ENCODE measurements at places on chromosomes 1 and 21.

DNA sequence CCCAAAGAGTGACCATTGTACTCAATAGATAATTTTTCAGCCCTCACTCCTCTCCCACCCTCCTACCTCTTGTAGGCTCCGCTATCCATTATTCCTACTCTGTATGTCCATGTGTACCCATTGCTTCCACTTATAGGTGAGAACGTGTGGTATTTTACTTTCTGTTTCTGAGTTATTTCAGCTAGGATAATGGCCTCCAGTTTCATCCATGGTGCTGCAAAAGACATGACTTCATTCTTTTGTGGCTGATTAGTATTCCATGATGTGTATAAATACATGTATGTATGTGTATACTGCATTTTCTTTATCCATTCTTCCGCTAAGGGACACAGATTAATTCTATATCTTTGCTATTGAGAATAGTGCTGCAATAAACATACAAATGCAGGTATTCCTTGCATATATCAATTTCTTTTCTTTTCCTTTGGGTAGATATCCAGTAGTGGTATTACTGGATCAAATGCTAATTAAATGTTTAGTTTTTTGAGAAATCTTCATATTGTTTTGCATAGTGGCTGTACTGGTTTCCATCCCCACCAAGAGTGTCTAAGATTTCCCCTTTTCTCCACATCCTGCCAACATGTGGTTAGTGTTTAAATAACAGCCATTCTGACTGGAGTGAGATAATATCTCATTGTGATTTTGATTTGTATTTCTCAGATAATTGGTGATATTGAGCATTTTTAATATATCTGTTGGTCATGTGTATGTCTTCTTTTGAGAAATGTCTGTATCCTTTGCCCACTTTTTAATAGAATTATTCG lies 4.9 kb downstream of the LY9 start:
- peak; percentile 54 for DNase-seq

- no peak for DNase-seq
Observed at GRCh38 chr1:157695417-157695816, 5.2 kb downstream of the FCRL3 start.

DNA sequence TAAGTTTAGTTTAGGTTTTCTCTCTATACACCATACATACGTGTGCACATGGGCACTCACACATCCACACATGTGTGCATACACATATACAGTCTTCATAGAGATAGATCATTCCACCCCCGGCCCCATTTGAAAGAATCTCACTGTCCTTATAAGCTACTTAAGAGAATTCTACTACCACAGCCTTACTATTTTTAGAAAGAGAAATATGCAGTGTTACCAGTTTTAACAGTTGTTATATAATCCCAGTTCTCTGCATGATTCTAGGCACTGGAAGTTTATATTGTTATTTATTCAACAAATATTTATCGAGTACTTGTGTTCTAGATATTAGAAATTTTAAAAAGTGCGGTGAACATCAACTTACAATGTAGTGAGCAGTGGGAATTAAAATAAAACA lies 41.5 kb downstream of the KCTD3 start:
- no peak for DNase-seq

- no peak for DNase-seq
Observed at GRCh38 chr1:101509370-101509769, 272.6 kb downstream of the S1PR1 start.

GRCh38 chr1:169298441-169298840 lies 69.2 kb downstream of the NME7 start:
- no peak for DNase-seq

DNA sequence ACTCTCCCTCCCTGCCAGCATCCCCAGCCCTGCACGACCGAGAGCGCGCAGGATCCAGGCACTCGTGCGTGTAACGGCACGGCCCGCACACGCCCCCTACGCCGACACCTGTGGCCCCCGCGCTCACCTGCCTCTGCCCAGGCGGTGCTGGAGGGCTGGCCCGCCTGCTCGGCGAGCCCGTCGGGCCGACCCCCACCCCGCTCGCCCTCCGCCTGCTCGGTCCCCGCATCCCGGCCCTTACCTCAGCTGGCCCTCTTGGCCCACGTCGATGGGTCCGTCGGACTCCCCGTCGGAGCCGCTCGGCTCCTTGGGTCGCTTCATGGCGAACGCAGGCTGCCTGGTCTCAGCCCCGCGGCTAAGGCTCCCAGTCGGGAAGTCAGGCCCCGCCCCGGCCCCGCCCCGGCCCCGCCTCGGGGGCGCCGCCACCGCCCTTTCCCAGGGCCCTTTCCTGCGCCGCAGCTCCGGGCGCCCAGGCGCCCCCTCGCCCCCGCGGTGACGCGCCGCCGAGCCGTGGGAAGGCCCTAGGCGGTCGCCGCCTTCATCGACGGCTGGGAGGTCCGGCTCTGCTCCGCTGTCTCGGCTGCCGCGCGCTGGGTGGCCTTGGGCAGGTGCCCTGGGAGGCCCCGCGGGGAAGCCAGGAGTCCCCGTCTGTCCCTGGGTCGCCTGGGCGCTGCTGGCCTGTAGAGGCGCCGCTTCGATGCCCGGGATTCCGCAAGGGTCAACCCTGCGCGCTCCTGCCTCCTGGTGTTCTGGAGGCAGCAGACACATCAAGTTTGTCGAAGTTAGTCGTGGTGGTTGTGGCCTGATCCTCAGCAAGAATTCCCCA lies at the start of gene HEYL:
HEYL (minus strand) TSS at position 339 of the 826 bp plus-strand sequence; CDS start at position 321, 18 bp downstream.
- peak; percentile 63 for DNase-seq

Measured in CD4-positive, alpha-beta T cell treated with Interleukin-12 subunit alpha and Interleukin-12 subunit beta, for 1 hour (primary cell).